Activated CD4-positive, alpha-beta T cell treated with anti-CD3 and anti-CD28 coated beads for 1 hour (primary cell): ENCODE measurements at places on chromosomes 2 and 18.

GRCh38 chr2:219578811-219579613 is 6.9 kb downstream of the INHA start:
- DNase-seq: no peak

DNA sequence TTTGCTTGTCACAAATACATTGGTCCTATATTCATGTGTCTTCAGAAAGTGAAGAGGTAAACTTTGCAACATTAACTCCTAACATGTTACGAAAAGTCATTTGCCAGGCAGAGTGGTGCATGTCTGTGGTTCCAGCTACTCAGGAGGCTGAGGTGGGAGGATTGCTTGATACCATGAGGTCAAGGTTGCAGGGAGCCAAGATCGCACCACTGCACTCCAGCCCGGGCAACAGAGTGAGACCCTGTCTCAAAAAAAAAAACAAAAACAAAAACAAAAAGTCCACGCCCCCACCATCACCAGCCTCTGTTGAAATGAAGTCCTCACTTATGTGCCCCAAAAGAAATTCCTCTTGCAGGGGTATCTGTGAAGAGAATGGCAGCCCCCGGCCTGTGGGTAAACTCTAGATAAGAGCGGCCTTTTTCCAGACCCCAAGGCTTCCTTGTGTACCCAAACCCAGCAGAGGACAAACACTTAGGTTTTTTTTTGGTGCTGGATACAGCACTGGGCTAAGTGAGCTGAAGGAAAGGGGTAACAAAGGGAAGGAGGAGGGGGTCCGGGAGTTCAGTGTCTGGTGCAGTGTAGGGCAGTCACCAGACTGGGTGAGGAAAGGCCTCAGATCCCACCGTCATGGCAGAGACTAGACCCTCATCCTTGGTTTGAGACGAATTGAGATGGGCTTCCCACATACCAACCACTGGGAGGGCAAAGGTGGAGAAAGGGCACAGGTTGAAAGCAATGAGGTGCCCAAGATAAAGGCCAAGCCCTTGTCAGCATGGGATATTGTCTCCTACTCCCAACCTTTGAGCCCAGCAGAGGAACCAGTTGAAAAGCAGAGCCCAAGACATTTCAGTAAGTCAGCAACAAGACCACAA is 19.2 kb downstream of the HSPD1 start:
- no peak for DNase-seq

GRCh38 chr2:12127638-12128037 is 381.2 kb downstream of the LPIN1 start:
- DNase-seq: no peak

- DNase-seq: no peak
These were observed 33.1 kb downstream of the MEX3C start for GRCh38 chr18:51164342-51164741.

DNA sequence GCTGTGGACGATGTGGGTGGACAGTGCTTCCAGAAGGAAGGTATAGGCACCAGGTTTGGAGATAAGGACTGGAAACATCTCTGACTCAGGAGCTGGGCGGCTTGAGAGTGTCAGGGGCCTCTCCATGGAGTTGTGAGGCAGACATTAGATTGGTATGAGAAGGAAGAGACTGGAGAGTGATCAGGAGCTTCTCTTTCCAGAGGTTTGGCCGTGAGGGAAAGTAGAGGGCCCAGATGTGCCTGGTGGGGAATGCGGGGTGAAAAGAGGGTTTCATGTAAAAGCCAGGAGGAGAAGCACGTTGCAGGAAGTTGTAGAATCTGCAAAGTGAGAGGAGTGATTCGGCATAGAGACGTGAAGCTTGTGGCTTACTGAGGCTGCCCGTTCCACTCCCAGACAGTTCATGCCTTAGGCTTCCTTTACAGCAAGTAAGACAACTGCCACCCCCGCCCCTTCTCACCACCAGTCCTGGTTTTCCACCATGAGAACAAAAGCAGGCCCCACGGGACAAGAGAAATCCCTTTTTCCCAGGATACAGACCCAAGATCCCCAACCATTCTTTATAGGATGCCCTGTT is 166.3 kb upstream of the HDAC4 start:
- no peak for DNase-seq
